Upper lobe of left lung (tissue), 6 donors: ENCODE measurements at places on chromosomes 5 and 9.

DNA sequence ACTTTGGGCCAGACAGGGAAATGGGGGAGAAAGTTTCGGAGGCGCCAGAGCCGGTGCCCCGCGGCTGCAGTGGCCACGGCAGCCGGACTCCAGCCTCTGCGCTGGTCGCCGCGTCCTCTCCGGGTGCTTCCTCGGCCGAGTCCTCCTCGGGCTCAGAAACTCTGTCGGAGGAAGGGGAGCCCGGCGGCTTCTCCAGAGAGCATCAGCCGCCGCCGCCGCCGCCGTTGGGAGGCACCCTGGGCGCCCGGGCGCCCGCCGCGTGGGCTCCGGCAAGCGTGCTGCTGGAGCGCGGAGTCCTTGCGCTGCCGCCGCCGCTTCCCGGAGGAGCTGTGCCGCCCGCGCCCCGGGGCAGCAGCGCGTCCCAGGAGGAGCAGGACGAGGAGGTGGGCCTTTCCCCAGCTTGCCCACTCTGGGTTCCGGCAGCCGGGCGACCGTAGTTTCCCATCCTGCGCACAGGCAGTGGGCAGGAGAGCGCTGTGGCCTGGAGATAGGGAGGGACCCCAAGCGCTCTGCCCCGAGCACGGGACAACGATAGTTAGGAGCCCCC is 516 bp downstream of the MAST4 start:
- peak; percentile 22 for DNase-seq

GRCh38 chr5:137699336-137700281 is 36.3 kb downstream of the KLHL3 start:
- no peak for DNase-seq

- DNase-seq: no peak
Measured at GRCh38 chr9:97910357-97910756, 11.9 kb downstream of the TRMO start.

GRCh38 chr5:24444414-24444813 is 200.4 kb downstream of the CDH10 start:
- DNase-seq: no peak

DNA sequence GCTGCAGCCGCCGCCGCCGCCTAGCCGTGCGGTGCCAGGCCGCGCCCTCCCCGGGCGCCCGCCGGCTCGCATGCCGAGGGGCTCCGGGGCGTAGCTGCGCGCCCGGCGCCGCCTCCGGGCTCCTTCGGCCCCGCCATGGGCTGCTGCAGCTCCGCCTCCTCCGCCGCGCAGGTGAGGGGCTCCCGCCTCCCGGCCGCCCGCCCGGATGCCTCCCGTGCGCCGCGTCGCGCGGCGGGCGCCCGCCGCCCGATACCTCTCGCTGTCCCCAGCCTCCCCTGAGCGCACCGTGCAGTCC is 230 bp downstream of the SLC44A1 start:
- DNase-seq: no peak

- DNase-seq: no peak
Measured at GRCh38 chr9:125476645-125477044, 215.0 kb downstream of the GAPVD1 start.

GRCh38 chr5:175656966-175657365 is 905 bp upstream of the HRH2 start:
- no peak for DNase-seq

GRCh38 chr9:22514871-22515270 is 68.2 kb downstream of the DMRTA1 start:
- DNase-seq: no peak
